ENCODE measurements at places on chromosomes 13 and 19.

- DNase-seq, result no peak
Measured at GRCh38 chr13:51819544-51819943, 15.6 kb upstream of the DHRS12 start.

DNA sequence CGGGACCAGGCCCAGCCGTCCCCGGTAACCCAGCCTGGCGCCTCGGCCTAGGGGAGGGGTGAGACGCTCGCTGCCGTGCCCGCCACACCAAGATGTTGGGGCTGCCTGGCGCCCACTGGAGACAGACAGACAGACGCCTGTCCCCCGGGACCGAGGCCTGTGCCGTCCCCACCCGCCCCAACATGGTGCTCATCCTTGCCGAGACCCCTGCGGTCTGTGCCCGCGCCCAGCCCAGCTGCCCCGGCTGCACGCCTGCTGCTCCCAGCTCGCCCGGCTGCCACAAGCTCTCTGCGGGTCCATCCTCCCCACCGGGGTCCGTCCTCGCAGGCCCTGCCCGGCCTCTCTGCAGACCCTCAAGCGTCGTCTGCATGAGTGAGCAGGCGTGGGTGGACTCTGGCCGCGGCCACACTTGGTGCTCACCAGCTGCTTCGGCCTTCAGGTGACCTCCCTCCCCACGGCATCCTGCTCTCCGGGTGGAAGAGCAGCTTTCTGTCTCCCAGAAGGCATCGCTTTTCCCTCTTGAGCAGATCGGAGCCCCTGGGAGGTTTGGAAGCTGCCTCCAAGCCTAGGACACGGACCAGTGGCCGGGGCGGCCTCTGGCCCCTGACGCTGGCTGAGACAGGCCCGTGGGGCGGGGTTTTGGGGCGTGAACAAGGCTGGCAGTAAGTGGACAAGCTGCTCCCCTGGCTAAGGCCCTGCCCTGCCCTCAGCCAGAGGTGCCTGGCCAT lies 6.7 kb upstream of the TMPRSS9 start:
- no peak for DNase-seq

DNA sequence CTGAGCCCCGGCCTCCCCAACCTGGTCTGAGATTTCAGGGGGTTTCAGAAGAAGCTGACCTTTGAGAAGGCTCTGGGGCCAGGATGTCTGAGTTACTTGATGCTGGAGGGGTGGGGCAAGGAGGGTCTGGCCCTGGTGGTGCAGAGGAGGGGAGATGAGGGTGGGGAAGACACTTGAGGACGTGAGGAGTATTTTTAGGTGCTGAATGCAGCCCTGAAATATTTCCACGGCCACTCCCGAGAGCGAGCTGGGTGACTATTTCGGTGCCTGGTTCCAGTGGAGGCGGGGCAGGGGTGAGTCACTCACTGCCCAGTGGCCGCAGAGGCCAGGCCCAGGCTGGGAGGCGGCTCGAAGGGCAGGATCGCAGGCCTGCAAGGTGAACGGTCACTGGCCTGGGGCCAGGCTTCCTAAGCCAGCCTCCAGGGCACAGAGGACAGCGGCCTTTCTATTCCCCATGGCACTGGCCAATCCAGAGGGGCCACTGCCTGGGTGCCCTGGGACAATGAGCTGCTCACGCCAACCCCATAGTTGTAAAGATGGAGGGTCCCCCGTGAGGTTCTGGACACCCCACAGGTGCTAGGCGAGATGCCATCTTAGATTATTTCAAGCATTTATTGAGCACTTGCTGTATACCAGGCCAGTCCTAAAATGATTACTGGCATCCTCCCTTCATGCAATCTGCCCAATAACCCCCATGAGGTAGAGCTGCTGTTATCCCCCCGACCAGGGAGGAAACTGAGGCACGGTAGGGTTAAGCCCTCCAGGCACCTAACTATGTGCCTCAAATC lies 19.7 kb upstream of the JUND start:
- no peak for DNase-seq

DNA sequence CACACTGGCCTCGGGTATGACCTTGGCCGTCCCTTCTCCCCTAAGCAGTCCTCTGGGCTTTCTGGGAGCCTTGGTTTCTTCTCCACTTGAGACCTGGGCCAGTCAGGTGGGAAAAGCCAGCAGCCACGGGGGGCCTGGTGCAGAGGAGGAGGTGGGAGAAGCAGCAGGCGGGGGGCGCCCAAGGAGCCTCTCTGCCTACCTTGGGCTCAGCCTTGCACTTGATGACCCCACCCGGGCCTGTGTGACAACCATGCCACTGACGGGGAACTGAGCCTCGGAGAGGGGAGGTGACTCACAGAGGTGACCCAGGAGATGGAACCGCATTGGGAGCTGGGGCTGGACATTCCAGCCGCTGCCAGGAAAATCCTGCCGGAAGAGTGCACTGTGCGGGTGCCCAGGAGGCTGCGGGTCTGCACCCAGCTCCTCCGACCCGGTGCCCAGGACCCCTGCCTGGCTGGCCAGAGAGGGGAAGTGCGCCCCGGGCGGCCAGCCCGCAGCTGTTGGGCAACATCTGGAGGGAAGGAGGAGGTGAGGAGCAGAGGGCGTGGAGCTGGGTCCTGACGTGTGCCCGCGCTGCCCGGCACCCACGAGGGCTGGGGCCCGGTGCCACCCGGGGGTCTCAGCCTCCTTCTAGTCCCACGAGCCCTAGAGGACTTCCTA lies 23.4 kb upstream of the SLC7A10 start:
- DNase-seq, result no peak

DNA sequence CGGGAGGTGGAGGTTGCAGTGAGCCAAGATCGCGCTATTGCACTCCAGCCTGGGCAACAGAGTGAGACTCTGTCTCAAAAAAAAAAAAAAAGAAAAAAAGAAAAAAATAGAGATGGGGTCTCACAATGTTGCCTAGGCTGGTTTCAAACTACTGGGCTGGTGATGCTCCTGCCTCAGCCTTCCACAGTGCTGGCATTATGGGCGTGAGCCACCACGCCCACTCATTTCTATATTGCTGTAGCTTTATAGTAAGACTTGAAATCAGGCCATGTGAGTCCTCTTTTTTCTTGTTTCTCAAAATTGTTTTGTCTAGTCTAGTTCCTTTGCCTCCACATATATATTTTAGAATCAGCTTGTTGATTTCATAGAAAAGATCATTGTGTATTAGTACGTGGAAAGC lies 18.3 kb downstream of the DNM2 start:
- DNase-seq, result no peak

GRCh38 chr13:107124730-107125129 lies 556.8 kb upstream of the ARGLU1 start:
- DNase-seq, result no peak

- no peak for DNase-seq
Measured at GRCh38 chr13:99506634-99507033, 5.4 kb downstream of the TM9SF2 start.

DNA sequence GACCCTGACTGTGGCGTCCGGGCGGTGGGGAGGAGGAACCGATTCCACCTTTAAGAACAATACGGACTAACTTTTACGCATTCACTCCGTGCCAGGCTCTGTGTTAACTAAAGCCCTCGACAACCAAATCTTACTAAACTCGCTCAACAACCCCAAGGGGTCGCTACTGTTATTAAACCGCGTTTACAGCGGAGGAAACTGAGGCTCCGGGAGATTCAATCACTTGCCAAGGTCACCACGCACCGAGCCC lies 1.2 kb downstream of the SAMD1 start:
- no peak for DNase-seq

DNA sequence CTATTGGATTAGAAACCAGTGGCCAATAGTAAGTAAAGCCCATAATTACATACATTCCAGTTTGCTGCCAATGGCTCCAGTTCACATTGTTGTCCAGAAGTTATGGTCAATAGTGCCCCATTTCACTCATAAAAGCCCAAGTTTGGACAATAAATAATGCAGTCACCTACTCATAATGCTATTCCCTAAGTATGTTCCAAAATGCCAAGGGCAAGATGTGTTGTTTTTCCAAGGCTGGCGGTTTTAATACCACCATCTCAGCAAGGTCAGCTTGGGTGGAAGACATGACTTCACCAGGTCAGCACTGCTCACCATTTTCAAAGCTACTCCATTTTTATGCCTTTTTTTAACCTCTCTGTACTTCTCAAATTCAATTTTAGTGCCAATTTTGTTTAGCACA lies 32.7 kb downstream of the KCTD12 start:
- no peak for DNase-seq

- no peak for DNase-seq
Measured at GRCh38 chr13:24882665-24883064, 118.7 kb downstream of the RNF17 start.

DNA sequence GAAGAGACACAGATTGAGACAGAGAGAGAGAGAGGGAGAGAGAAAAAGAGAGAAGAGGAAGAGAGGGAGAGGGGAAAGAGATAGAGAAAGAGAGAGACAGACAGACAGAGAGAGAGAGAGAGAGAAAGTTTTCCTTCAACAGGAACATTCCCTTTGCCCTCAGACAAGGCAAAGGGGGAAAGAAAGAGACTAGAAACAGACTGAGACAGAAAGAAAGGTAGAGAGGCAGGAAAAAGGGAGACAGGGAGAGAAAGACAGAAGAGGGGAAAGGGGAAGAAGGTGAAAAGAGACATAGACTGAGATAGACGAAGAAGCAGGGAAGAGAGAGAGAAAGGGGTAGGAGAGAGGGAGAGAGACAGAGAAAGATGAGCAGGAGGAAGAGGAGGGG lies 18.5 kb upstream of the ZNF175 start:
- DNase-seq, result no peak

DNA sequence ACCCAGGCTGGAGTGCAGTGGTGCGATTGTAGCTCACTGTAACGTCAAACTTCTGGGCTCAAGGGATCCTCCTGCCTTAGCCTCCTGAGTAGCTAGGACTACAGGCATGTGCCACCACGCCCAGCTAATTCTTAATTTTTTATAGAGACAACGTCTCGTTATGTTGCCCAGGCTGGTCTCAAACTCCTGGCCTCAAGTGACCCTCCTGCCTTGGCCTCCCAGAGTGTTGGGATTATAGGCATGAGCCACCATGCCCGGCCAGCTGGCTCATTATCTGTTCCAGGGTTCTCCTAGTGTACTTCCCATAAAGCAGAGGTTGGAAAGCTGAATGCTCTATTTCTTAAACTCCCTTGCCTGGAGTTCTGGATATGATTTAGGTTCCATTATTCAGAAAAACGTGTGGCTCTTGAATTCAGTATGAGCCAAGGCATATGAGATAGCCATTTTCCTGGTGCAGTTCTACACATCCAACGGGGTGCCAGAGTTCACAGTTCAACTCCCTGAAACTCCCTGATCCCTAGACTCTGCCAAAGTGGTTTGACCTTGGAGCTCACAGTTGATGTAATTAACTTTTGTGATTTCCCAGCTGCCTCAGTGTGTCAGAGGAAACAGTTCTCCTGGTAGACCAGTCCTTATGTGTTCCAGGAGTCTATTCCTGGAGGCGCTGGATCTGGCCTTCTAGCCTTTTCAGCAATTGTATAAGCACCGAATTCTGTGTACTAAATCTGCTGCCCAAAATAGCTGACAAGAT lies 21.6 kb downstream of the GPR183 start:
- DNase-seq, result no peak

DNA sequence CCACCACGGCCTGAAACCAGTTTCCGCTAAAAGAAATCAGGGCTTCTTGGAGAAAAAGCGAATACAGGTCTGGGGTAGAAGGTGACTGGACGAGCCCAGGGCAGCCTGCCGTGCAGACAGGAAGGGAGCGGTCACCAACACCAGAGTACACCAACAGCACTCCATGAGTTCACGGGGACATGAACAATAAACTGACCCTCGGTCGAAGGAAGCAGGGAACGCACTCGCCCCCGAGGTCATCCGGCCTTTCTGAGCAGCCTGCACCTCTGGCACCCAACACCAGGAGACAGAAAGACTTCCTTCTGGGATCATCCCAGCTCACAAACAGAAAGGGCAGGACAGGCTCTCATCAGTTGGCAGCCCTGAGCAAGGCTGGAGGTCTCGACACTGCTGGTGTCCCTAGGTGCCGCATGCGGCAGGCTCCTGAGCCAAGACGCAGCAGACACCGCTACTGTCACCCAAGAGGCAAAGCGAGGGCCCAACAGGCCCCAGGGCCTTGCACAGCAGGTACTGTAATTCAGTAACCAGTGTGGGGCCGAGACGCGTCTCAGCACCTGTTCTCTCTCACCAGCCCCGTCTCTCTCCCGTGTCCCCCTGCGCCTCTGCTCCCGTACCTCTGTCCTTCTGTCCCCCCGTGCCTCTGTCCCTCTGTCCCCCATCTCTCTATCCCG lies 18.0 kb downstream of the DCUN1D2 start:
- DNase-seq, result no peak

DNA sequence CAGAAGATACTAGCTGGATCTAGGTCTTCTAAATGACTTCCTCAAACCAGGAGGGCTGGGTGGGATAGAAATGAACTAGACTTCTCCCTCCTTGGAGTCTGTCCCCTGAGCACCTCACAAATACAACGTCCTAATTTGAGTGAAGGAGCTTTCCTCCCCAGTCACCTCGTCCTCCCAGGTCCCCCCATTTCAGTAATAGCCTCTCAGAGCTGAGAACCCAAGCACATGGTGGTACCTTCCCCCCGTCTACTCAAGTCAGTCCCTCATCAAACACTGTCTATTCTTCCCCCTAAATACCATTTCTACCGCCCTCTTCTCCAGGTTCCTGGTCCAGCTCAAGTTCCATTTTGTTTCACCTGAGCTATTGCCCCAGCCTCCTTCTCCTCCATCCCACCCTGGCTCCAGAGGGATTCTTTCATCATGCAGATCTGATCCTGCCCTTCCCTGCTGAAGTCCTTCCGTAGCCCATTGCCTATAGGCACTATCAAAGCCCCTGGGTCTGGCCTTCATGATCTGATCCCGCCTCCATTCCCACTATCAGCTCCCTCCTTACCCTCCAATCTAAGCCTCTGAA lies 5.3 kb upstream of the PRKCG start:
- DNase-seq, result no peak

- DNase-seq, result no peak
Measured at GRCh38 chr13:40048551-40048950, 393.1 kb downstream of the COG6 start.

DNA sequence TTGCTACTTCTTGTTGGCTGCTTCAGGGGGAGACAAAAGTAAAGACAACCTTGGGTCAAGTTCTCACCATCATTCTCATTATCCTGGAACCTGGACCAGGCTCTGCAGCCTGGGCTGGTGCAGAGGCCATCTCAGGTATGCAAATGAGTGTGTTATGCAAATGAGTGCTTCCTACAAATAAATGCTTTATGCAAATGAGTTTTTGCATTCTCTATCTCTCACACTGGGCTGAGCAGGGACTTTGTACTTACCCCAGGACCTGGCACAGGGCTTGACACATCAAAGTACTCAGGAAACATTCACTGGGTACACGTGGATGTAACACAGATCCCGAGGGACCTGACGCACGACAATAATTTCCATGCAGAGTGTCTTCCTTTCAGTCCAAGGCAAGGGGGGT lies 103.0 kb downstream of the DNAJC15 start:
- DNase-seq, result no peak

- no peak for DNase-seq
Measured at GRCh38 chr19:39327363-39328045, 6.8 kb upstream of the LRFN1 start.

- DNase-seq, result no peak
Measured at GRCh38 chr13:48862572-48862971, 113.1 kb upstream of the FNDC3A start.

Data from HS-5 (cell line).